ENCODE measurements at places on chromosomes 7 and 10.
A peak's percentile ranks its signal among the peaks of the same experiment; 100 is the strongest.

DNA sequence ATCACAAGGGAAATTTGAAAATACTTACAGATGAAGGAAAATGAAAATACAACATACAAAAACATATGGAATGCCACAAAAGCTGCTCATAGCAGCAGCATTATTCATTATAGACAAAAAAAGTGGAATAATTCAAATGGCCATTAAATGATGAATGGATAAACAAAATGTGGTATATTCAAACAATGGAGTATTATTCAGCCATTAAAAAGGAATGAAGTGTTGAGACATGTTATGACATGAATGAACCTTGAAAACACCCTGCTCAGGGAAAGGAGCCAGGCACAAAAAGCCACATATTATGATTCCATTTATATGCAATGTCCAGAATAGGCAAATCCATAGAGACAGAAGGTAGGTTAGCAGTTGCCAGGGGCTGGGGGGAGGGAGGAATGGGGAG, 62.6 kb upstream of the SFMBT2 start:
- no peak for DNase-seq

DNA sequence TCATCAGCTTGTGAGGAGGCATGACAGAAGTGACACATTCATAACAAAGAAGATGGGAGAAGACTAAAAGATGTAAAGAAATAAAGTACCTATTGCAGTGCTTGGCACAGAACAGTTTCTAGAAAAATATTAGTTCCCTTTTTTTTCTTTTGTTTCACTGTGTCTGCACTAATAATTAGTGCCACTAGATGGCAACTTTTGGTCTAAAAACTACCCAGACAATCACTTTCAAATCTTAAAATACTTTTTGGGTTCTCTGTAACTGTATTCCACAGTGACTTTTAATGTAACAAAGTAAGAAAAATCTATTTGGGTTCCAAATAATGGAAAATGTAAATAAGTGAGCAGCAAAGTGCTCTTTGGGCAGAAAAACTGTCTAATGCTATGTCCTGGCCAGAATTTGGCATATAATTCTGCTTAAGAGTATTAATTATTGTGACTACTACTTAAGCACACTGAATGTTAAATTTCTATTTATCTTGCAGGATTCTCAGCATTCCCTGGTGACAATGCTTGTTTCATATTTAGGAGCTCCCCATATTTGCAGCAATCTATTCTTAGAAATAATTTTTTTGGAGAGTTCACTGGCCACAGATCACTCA, 134.8 kb upstream of the KIF5B start:
- DNase-seq, result no peak

DNA sequence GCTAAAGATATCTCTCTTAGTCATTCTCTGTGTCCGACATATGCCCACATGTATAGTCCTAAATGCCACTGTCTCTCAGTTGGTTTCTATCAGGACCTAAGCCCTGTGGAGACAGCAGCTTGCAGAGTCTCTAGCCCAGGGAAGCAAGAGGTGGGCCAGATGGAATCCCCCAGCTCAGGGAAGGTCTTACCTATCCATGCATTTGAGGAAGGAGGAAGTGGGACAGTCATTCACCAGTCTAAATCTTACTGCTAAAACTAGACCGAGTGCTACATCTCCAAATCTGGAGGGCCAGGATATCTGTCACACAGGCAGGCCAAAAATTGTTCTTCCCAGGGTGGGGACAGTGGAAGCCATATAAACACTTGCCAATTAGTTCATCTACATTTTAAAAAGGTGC, 26.4 kb upstream of the HERPUD2 start:
- DNase-seq, result no peak

DNA sequence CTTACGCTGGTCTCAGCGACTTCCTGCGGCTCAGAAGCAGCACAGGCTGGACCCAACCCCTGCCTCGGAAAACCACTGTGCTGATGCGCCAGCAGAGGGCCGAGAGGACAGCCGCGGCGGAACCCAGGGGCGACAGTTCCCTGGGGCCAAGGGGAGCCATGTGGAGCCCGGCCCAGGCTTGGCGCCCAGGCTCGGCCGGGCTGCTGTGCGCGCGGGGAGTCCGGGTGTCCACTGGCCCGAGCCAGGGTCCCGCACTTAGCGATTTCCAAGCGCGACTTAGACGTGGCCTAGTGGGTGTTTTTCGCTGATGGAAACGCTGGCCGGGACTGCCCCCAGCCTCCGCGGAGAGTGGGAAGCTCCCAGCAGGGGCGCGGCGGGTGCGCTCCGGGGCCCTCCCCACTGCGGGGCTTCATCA, 18.6 kb upstream of the ZNF32 start:
- no peak for DNase-seq

GRCh38 chr7:50480797-50481196, 30.6 kb upstream of the FIGNL1 start:
- DNase-seq, result no peak

GRCh38 chr10:49742683-49743463, 19.2 kb downstream of the OGDHL start:
- no peak for DNase-seq

DNA sequence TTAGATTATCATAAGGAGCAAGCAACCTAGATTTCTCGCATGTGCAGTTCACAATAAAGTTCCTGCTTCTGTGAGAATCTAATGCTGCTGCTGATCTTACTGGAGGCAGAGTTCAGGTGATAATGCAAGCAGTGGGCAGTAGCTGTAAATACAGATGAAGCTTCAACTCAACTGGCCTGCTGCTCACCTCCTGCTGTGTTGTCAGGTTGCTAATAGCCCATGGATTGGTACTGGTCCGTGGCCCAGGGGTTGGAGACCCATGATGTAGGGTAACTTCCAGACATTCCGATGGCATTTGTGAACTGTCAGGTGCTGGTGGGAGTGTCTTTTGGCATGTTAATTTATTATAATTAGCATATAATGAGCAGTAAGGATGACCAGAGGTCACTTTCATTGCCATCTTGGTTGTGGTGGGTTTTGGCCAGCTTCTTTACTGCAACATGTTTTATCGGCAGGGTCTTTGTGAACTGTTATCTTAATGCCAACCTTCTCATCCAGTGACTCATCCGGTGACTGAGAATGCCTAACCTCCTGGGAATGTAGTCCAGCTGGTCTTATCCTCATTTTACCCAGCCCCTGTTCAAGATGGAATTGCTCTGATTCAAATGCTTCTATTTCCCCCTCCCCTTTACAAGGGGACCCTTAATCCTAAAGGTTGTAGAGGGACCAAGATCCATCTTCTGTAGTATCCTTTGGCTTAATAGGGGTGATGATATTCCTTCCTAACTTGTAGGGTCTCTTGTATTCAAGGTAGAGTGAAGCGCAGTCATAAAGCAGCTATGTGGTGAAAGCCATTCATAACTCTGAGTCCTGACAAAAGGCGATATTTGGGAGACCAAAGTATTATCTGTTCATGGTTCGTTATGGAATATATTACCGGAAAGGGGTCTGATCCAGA, 165.8 kb downstream of the CCSER2 start:
- DNase-seq, result no peak

- DNase-seq, result no peak
Measured at GRCh38 chr10:100907773-100908363, 4.9 kb upstream of the SLF2 start.

- peak; percentile 96 for DNase-seq
Measured at GRCh38 chr10:110919349-110919931, at the start of gene SHOC2. Gene SHOC2 (plus strand): TSS chr10:110919604. CDS start chr10:110964359, 44,755 bp downstream.

- DNase-seq, result peak; percentile 71
Measured at GRCh38 chr10:119103903-119104653, at the start of gene DENND10. Gene DENND10 (plus strand): TSS chr10:119104113. CDS start chr10:119104143, 30 bp downstream.

GRCh38 chr7:155800741-155801267, 11.5 kb downstream of the SHH start:
- no peak for DNase-seq

DNA sequence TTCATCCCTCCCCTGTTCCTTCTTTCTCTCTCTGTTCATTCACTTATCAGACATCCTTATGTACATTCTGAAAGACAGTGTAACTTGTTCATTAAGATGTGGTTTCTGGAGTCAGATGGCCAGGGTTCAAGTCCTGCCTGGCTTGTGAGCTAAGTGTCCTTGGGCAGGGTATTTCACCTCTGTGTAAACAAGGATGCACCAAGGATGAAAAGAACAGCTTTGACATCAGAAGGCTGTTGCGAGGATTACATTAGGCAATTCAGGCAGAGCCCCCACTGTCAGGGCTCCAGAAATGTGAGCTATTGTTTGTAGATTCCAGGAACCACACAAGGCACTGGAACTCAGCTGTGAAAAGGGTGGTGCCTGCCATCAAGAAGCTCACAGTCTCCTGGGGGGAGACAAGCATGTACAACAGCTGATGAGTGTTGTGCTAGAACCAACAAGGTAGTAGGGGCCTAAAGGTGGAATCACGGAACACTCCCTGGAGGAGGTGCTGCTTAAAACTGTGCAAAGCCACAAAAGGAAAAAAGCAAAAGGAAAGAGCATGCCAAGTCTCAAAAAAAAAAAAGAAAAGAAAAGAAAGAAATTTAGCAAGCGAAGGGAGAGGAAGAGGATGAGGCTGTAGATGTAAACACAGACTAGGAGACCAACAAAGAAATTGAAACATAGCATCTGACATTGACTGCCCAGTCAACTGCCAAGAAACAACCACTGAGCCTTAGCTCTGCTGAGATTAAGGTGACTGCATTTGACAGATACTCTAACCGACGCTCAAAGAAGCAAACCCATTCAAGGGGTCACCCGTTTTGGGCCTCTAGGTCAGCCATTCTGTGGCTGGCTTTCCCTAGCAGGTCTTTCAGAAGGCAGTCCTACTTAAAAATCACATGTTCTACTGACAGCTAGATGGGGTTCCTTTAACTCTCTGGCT, 12.5 kb downstream of the PDLIM1 start:
- no peak for DNase-seq

DNA sequence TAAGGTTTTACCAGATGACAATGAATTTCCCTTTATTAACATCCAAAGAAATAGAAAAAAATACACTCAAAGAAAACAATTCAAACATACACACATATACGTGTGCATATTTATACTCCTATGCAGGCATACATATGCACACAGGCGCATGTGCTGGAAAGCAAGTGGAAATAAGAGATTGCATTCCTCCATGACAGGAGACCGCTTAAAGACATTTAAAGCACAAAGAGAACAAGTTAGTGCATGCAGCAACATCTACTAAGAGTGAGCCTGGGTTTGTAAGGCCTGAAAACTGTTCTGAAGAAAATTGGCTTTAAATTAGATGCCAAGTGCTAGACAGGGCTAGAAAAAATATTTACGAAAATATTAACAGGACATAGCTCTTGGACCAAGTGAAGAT, 40.1 kb upstream of the PPP1R17 start:
- no peak for DNase-seq

DNA sequence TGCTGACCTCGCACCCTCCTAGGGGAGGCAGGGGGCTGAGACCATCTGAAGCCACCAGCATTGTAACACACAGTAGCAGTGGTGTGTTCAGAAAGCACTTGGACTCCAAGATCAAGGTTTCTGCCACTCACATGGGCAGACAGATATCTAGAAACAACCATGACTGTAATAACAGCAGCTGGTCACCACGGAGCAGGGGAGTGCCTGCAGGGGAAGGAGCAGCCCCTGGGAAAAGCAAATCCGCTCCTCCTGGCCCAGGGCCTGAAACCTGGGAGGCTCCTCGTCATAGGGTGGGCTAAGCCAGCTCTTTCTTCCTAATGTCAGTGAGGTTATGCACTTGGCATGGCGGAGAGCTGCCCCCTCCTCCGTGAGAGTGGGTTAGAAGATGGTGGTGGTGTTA, 118.4 kb upstream of the INSYN2A start:
- DNase-seq, result no peak

DNA sequence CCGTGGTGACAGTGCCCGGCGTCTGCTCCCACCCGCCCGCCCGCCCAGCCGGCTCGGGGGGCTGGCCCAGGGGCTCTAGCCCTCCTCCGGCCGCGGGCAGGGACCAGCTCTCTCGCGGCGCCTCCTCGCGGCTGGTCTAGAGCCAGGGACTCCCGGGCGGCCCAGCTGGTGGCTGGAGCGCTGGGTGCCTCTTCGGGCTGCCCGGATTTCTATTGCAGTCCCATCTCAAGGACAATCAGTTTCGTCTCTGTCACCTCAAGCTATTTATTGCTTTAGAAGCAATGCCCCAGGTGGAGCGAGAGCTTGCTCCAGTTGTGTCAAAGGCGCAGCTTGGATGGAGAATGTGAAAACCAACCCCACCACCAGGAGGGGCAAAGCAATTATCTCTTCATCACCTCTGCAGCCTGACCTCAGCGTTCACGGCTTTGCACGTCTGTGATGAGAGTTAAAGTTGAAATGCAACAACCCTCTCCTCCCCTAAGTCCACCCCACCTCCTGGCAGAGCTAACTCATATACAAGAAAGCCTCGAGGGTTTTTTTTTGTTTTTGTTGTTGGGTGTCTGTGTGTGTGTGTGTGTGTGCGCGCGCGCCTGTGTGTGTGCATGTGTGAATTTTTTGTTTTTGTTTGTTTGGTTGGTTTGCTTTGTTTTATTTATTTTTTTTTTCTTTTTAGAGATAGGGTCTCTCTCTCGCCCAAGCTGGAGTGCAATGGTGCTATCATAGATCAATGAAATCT, at the start of gene ITGA8:
ITGA8 (minus strand) TSS at position 24 of the 736 bp plus-strand sequence. CDS start 151 bp downstream, outside the sequence.
- no peak for DNase-seq

- no peak for DNase-seq
Measured at GRCh38 chr10:3671386-3671955, 113.5 kb downstream of the KLF6 start.

DNA sequence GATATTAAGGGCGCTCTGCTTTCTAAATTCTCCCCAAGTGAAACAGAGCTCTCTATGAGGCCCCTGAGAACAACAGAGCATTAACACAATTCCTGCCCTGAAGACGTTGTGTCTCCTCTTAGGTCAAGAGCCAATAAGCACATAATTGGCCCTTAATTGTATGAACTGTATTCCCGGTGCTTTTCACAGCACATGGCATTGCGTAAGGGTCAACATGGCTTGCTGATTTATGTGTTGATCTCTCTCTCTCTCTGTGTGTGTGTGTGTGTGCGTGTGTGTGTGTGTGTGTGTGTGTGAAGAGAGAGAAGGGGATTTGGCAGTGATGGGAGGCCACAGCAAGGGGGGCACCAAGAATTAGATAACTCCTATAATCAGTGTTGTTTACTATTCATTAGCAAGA, 40.5 kb downstream of the LYZL1 start:
- DNase-seq, result no peak

DNA sequence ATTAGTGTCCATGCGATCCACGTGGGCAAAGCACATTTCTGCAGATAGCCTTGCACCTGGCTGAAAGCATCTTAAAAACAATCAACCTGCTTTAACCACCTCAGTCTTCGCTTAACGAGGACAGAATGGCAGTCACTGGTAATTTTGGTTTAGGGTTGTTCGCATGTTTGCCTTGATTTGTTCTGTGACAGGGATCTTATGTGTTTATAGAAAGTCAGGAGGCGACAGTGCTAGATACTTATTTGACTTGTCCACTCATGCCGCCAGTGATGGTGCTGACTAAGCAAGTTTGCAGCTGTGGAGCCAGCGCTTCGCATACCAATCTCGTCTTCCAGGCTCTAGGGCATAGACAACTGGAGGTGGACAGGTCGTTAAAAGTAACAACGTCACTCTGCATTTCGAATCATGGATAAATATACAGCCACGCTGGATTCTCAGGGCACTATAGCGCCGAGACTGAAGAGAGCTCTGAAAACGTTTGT, 1.2 kb upstream of the TMEM243 start:
- DNase-seq, result no peak

Measured in activated CD4-positive, alpha-beta T cell treated with anti-CD3 and anti-CD28 coated beads, Interleukin-2, amount 50 U/mL, for 1 hour (primary cell).